ENCODE measurements at places on chromosomes 1 and 21. TPM values are rescaled to one million over a fixed set of nuclear protein-coding genes. Genes with fewer than 3 reads are reported as not detected.
A peak's percentile ranks its signal among the peaks of the same experiment; 100 is the strongest.

STXBP3 gene
- total RNA-seq, result 26.1 TPM

DNA sequence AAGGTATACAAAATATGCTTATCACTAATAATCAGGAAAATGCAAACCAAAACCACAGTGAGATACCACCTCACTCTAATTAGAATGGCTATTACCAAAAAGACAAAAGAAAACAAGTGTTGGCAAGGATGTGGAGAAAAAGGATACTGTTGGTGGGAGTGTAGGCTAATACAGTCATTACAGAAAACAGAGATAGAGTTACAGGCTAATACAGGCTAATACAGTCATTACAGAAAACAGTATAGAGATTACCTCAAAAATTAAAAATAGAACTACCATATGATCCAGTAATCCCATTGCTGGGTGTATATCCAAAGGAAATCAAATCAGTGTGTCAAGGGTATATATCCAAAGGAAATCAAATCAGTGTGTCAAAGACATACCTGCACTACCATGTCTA, 238.4 kb downstream of the PLPP3 start:
- no peak for DNase-seq

GRCh38 chr1:57674801-57675200, 250.9 kb upstream of the DAB1 start:
- no peak for DNase-seq

DNA sequence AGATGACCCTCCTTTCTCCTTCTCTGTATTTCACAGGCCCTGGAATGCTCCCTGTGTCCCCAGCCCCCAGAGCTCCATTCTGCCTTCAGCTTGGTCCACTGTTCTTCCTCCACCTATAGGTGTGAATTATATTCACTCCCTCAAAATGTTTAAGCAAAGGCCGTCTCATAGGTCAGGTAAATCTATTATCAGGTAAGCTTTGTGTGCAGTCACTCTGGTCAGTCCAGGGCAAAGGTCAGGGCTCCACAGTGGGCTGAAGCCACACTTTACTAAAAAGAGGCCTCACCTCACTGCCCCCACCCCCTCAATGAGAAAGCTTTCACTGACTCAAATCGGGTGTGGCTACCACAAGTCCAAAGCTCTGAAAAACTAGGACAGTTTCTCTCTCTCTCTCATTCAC, 65.9 kb downstream of the DNTTIP2 start:
- DNase-seq, result no peak

GRCh38 chr1:46070164-46070814, 62.1 kb downstream of the PIK3R3 start:
- DNase-seq, result no peak

RAB42 gene
- total RNA-seq, result 10.1 TPM

DNA sequence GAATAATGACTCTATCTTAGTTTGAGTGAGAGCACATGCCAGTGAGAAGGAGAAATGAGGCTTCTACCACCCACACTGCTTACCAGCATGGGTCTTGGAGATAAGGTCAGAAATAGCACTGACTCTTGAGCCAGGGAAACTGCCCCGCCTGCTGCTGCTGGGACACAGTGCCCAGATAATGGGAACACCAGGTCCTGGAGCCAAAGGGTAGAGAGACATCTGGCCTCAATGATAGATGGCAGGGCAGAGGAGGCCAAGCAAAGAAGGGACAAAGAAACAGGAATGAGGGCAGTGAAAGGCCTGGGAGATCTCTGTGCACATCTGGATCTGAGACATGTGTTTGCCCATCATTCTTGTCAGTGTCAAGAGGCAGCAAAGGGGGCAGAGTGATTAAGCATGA, 97.4 kb downstream of the MIS18A start:
- DNase-seq, result no peak

DNA sequence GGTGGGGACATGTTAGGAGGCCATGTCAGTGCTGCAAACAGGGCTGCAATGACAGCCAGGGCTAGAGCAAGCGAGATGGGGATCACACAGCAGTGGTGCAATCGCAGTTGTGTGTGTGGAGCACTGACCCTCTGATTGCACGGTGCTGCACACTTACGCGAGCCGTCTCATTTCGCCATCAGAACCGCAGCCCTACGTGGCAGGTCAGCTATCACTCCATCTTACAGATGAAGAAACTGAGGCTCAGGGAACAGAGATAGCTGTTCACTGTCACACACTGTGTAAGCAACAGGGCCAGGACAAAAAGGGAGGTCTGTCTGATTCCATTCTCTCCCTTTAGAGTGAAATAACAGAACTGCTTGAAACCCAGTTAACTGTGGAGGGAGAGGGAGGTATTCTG, 104.8 kb upstream of the SLC45A1 start:
- DNase-seq, result no peak

DNA sequence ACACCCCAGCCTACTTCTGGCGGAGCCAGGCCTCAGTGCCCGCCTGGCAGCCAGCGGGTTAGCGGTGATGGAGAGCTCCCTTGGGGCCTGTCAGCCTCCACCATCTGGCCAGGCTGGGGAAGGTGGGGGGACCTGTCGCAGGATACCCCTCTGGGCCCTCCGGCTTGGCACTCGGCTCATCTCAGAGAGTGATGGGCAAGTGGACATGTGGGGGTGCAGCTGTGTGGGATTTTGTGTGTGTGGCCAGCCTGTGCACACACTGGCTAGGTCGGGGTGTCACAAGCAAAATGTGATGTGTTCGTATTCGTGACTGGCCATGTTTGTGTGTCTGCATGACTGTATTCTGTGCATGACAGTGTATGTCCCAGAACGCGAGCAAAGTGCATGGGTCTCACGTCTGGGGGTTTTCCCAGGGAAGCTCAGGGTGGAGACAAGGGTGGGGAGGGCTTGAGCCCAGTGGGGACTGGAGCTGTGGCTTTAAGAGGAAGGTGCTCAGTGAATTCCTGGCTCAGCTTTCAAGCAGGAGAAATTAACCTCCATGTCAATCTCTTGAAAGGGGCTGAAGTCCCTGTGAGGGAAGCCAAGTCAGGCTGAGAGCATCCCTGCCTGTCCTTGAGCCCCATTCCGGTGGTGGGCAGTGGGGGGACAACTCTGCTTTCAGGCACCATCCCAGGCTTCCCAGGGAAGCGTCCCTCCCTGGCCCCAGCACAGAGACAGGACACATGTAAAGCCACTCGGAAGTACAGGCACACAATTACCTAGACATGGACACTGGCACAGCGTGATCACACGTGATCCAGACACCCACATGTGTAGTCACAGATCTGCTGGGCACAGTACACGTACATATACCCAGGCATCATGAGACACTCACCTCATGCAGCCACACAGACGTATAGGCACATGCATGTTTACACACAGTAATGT, 21.1 kb upstream of the ADGRB2 start:
- peak; percentile 7 for DNase-seq

GRCh38 chr1:173870252-173871075, 2.3 kb downstream of the ZBTB37 start:
- DNase-seq, result no peak

GRCh38 chr1:17023102-17023501, 11.4 kb upstream of the ATP13A2 start:
- no peak for DNase-seq

GRCh38 chr1:118989006-118989815, 1.1 kb upstream of the TBX15 start:
- peak; percentile 66 for DNase-seq

- DNase-seq, result no peak
Measured at GRCh38 chr1:61322008-61322744, 239.8 kb downstream of the NFIA start.

DNA sequence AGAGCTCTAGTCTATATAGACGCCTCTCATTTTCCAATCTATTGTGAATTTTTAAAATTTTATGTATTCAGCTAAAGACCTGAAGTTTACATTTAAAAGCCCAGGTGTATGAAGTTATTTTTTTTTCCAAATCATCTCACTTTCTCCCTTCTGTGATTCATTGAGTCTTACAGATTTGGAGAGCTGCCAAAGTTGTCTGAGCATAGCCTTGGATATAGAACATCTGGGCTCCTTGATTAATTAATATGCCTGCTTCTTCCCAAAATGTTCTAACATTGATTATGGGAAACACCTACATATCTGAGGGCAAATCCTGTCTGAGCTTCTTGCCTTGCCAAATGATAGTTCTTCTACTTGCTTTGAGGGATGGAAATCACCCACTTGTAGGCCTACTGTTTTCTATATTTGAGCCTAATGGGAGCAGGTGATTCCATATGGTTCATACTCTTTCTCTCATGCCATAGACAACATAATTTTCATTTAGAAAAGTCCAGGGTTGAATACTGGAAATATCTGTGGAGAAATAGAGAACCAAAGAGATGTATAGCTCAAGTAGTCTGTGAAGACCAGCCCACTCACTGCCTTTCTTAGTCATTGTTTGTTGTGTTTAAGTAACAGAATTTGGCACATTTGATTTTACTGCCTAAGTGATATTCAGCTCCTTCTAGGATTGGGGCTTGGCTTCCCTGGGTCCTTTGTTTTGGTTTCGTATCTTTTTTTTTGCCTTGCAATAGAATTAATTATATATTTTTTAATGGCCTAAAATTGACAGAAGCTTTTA, 46.2 kb downstream of the MACF1 start:
- DNase-seq, result no peak

DNA sequence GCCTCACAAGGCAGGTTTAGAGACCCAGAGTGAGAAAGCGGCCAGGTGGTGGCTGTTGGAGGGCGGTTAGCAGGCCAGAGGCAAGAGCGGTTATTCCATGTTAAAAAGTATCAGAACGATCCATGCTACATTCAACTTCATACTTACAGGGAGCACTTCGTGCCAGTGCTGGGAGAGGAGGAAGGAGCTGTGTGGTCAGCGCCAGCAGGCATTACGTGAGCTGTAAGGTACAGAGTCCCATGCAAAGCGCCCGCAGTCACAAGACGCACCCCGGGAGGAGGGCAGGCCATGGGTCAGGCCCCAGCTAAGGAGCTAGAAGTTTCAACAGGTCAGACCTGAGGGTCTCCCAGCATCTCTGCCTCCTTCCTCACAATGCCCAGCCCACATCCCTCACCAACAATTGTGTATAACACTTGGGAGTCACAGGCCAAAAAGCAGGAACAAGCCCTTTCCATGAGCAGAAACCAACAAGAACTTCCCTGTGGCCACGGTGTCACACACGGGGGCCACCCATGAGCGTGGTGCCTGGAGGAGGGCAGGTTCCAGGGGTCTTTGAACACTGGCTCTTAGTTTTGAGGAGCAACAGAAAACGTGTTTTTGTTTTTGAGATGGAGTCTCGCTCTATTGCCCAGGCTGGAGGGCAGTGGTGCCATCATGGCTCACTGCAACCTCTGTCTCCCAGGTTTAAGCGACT, 21.8 kb upstream of the GPR153 start:
- DNase-seq, result no peak

DNA sequence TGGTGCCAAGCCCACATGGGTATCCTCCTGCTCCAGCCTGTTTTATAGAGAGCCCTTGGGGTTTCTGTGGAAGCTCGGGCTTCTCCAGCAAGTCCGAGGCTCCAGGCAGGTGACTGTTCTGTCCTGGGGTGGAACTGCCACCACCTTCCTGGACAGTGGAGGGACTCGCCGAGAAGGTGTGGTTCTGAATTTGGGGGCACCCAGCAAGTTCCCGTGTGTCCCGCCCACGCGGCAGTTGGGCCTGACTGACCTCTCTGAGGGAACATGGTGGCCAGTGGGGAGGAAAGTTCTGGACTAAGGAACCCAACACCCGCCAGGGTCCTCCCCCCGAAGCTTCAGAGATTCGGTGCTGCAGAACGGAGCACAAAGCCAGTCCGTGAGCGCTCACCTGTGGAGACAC, 158.1 kb upstream of the C1orf174 start:
- DNase-seq, result no peak

DPT gene
- total RNA-seq, result 0.11 TPM

RTCA gene
- 31.1 TPM for total RNA-seq

Data from WTC11 (cell line).